Left lobe of liver (tissue), 2 donors: ENCODE measurements at places on chromosomes 6 and 20. TPM values are rescaled to one million over a fixed set of nuclear protein-coding genes. Genes with fewer than 3 reads are reported as not detected.

- no peak for DNase-seq
Measured at GRCh38 chr6:33828764-33829731, 25.2 kb upstream of the MLN start.

DNA sequence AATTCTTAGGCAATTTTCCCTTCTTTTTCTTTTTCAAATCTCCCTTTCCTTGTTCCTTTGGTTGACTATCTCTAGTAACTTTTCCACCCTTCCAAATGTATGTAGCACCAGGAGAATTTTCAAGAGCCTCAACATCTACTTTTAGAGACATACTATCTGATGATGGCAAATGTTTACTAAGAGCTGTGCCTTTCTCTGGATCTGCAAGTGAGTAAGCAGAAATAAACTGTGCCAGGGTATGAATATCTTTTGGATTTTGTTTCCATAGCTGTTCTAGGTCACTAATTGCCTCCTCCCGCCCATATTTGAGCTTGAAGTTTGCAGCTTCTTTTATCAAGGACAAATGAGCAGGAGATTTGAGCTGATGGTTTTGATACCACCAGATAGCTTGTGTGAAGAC is 69.5 kb downstream of the GTF2H5 start:
- no peak for DNase-seq

DNA sequence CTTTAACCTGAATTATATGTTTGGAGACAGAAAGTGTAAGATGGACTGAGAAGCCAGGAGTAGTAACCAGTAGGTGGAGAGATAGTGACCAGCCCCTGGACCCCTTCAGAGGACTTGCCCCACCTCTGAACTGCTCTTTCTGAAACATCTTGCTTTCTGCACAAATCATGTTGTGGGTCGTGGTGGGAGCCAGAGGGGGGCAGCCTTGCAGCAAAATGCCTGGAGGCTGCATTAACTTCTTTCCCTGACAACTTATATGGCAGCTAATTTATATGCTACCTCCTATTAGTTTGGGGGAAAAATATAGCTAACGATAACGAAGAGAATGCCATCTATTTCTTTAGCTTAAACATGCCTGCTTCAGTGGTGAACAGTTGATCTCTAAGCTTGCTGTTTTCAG is 859.8 kb downstream of the MAFB start:
- no peak for DNase-seq

DNA sequence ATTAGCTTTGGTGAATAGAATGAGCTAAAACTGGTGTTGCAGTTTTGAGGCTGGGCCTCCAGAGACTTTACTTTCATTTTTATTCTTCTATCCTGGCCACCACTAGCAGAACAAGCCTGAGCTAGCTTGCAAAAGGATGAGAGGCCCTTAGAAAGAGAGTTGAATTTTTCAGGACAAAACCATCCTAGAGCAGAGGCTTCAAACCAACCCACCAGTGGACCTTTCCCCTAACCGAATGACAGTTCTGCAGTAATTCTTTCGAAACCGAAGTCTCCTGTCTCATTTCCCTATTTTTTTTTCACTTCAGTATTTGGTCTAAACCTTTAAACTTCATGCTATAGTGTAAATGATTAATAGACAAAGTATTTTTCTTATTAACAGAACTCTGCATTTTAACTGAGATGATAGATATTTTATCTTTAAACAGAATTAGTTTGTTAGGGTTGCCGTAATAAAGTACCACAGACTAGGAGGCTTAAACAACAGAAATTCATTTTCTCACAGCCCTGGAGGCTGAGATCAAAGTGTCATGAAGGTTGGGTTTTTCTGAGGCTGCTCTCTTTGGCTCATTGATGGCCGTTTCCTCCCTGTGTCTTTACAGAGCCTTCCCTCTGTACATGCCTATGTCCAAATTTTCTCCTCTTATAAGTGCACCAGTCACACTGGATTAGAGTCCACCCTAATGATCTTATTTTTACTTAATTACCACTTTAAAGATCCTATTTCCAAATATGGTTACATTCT is 80.6 kb upstream of the PAK5 start:
- DNase-seq, result no peak

DNA sequence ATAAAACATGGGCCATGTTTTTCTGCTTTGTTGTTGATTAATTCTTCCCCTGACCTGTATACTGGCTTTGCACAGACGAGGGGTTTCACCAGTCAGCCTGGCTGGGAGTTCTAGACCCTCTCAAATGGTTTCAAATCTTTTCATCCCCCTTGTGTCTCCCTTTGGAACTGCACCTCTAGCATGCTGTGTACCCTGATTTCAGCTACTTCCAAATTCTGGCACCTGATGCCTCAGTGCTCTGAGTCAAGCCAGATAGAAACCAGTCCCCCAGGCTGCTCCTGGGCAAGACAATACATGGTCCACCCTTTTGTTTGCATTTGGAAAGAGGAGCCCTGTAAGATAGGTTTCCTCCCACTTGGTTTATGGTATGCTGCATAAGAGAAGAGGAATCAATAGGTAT is 290.2 kb downstream of the BTBD3 start:
- no peak for DNase-seq

- no peak for DNase-seq
Measured at GRCh38 chr6:46741910-46742309, 4.8 kb upstream of the ANKRD66 start.

DNA sequence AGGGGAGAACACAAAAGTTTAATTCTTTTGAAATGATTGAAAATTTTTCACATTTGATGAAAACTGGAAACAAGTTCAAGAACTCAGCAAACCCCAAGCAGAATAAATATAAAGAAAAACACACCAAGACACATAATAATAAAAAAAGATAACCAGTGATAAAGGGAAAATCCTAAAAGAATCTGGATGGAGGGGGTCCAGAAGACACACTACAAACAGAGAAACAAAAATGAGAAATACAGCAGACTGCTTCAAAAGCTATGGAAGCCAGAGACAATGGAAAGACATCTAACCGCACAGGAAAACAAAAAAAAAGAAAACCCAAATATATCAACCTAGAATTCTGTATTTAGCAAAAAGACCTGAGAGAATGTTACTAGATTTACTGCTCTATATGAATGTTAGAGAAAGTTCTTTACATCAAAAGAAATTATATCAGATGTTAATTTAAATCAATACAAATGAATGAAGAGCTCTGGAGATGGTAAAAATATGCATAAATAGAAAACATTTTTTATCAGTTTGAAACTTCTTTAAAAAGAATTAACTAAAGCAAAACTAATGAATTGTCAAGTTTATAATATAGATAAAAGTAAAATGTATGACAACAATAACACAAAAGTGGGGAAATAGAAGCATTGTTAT is 310.7 kb upstream of the PREP start:
- DNase-seq, result no peak

- DNase-seq, result peak; percentile 68
Measured at GRCh38 chr6:111661541-111662061, 55.9 kb upstream of the TRAF3IP2 start.

GRCh38 chr20:4613718-4614620 is 107.7 kb upstream of the PRND start:
- DNase-seq, result no peak

DNA sequence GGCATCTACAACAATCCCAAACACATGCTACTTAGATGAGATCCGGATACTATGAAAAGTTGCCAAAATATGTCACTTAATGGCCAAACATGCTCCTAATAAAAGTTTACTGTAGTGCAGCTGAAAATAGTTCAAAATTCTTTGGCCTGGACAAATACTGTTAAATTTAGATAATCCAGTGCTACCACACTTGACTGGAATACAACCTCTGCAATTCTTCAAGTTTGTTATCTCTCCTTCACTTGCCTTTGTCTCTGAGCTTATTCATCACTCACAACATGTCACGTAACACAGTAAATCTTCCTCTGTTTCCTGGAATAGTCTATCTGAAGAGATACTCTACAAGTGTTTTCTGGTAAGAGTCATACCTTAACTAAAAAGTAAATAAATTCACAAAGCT is 10.5 kb upstream of the PLN start:
- DNase-seq, result no peak

- DNase-seq, result no peak
Measured at GRCh38 chr6:169498916-169499513, 202.8 kb downstream of the WDR27 start.

DNA sequence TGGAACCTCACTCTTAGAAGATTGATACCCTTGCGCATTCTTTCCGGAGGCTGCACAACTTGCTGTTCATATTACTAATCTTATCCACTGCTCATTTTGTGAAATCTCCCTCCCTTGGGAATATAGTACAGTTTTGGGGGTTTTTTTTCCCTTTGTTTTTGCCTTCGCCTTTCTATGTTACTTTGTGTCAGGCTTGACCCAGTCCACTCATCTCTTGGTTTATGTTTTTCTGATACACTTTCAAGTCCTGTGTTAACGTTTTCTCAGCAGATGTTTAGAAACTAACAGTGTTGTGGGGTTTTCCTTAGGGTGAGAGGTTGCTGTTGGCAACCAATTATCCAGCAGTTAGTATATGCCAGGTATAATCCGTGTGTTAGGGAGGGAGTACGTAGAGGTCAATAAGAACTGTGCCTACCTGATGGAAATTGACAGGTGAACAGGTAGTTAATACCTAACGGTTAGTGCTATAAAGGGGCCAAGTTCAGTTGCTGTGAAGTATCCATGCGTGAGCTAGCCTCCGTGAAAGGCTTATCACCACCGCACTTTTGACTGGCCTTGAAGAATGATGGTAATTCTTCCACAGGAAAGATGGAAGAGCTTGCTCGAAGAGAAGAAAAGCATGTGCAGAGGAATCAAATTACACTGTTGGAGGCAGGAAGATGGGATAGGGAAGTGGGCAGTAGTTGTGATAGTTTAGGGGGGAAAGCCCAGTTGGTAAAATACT is 1.4 kb downstream of the NFYA start:
- no peak for DNase-seq

GRCh38 chr6:43335469-43335868 is 26.8 kb upstream of the CRIP3 start:
- no peak for DNase-seq

GRCh38 chr6:140897349-140897748 is 1235.4 kb upstream of the GJE1 start:
- DNase-seq, result no peak

DNA sequence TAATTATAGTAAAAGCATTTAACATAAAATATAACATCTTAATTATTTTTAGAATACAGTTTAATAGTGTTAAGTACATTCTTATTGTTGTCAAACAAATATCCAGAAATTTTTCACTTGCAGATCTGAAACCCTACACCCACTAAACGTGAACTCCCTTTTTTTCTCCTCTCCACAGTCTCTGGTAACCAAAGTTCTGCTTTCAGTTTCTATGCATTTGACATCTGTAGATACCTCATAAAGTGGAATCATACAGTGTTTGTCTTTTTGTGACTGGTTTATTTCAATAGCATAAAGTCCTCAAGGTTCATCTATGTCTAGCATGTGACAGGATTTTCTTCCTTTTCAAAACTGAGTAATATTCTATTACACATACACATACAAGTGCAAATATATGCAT is 286.3 kb downstream of the BTBD3 start:
- no peak for DNase-seq

DNA sequence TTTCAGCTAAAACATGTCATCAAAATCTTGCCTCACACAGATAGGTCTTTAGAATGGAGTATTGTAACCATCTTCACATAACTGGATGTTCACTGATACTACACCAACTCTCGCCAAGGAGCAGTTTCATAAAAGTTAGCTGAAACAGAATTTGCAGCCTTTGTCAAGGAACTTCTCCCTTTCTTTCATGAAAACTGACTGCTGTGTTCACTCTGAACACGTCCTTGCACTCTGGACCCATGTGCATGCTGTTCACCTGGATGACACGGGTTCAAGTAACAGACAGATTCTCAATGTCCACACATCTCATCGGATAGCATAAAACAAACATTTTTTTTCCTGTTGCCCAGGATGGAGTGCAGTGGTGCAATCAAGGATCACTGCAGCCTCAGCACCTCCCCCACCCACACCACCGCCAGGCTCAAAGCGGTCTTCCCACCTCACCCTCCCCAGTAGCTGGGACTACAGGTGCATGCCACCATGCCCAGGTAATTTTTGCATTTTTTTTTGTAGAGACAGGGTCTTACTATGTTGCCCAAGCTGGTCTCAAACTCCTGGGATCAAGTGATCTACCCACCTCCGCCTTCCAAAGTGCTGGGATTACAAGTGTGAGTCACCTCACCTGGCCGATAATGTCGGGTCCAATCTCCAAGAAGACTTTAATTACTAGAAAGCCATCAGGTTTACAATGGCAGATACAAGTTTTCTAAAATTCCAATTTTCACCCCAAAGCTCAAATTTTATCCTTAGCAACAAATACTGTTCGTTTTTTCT is 9.4 kb downstream of the DIDO1 start:
- DNase-seq, result no peak

GRCh38 chr20:61879303-61879620 is 186.4 kb downstream of the TAF4 start:
- DNase-seq, result no peak

GRCh38 chr20:57410398-57410920 is 19.3 kb downstream of the RBM38 start:
- DNase-seq, result no peak

DNA sequence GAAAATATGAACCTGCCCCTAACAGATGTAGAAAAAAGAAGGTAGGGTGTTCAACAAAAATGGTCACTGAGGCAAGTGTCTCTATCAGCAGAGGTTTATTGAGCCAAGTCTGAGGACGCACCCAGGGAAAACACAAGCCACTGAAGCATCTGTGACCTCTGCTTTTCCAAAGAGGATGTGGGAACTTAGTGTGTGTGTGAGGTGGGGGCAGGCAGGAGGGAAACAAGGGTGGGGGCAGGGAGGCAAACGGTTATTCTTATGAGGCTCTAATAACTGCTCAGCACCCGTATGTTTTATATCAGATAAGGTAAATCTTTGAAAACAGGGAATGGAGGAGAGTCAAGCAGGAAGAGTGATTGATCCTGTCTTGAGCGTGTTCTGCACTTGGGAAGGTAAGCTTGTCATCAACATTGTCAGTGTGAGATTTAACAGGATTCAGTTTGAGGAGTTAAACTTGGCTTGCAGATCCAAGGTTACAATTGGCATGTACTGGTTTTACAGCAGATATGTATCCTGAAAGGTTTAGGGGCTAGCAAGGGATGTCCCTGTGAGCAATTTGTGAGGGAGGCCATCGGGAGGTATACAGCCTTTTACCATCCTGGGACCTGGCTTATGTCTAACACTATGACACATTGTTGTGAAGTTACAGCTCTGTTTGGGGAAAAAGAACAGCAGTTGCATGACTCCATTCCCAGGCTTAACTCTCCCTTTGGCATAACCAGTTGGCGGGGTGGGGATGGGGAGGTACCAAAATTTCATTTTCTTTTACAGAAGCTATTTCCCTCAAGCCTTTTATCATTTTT is 33.7 kb downstream of the NINL start:
- no peak for DNase-seq

The CAPN11 gene
- total RNA-seq, result 0.18 TPM

The TP53RK gene
- total RNA-seq, result 3.2 TPM

The PI3 gene
- total RNA-seq, result not detected

The RAET1L gene
- total RNA-seq, result not detected

The ANKEF1 gene
- total RNA-seq, result 5.0 TPM

The ESR1 gene
- total RNA-seq, result 13.8 TPM

The OR11A1 gene
- total RNA-seq, result not detected

The KIFC1 gene
- total RNA-seq, result 0.38 TPM

The BIRC7 gene
- total RNA-seq, result not detected

The ULBP1 gene
- total RNA-seq, result 0.08 TPM

The PTK6 gene
- 12.0 TPM for total RNA-seq

The AVP gene
- total RNA-seq, result not detected

The DNMT3B gene
- total RNA-seq, result 1.6 TPM

The NOTCH4 gene
- 9.6 TPM for total RNA-seq

The HTR1E gene
- not detected for total RNA-seq

The WFDC12 gene
- not detected for total RNA-seq

The RIMS4 gene
- total RNA-seq, result not detected

The ZBTB24 gene
- 2.3 TPM for total RNA-seq

The SIRPB2 gene
- total RNA-seq, result 0.50 TPM
